ENCODE measurements at places on chromosomes 12 and 14.

DNA sequence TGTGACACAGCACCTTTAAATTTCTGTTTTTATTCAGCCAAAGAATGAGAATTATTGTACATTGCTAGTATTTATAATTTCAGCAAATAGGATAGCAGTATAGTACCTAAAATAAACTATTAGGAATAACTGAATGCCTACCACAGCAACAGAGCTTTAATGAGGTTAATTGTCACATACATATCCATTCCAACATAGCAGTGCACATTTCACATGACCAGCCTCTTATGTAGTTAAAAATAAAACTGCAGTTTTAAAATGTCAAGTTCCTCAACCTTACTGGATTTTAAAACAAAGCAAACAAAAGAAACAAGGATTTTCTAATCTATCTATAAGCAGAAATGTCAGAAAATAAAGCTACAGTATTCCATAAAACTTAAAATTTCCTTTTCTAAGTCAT is 50.6 kb upstream of the TTC7B start:
- DNase-seq, result no peak

GRCh38 chr12:102869571-102869970 is 47.5 kb downstream of the PAH start:
- DNase-seq, result no peak

GRCh38 chr14:73771848-73772638 is 57.9 kb upstream of the PNMA1 start:
- DNase-seq, result no peak

- no peak for DNase-seq
These were observed 148.8 kb upstream of the BMP4 start for GRCh38 chr14:54105406-54105805.

- peak; percentile 98 for DNase-seq
These were observed 147.6 kb downstream of the CHST11 start for GRCh38 chr12:104604070-104604994.

- DNase-seq, result no peak
These were observed 18.8 kb downstream of the BCL11B start for GRCh38 chr14:99252940-99253868.

- no peak for DNase-seq
These were observed 125.4 kb downstream of the SLC38A6 start for GRCh38 chr14:61106271-61106958.

- no peak for DNase-seq
These were observed 4.8 kb upstream of the NINJ2 start for GRCh38 chr12:668090-668481.

- no peak for DNase-seq
These were observed 60.2 kb downstream of the PLXNC1 start for GRCh38 chr12:94208622-94208966.

GRCh38 chr14:57502586-57503254 is 9.1 kb upstream of the CCDC198 start:
- DNase-seq, result no peak

DNA sequence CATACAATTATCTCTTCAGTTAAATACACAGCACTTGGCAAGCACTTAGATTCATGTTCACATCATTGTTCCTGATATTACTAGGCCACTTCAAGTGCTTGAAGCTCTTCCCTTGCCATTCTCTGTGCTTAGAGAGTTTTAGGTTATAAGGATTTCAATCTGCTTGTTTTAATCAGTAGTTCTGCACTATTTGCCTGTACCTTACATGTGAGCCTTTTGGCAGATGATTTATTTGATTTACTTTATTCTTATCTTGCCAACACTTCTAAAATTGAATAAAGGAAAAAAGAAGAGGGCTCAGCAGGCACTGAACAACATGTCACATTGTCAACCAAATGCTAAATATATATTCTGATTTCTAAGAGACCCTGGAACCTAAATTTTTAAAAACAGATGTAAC is 363.8 kb upstream of the USP15 start:
- no peak for DNase-seq

GRCh38 chr12:56029666-56030293 is 8.9 kb downstream of the IKZF4 start:
- DNase-seq, result peak; percentile 66

GRCh38 chr14:73764406-73765280 is 50.5 kb upstream of the PNMA1 start:
- no peak for DNase-seq

GRCh38 chr12:95922231-95922630 is 20.2 kb downstream of the CCDC38 start:
- DNase-seq, result peak; percentile 27

GRCh38 chr12:95298916-95299315 is 81.3 kb downstream of the VEZT start:
- no peak for DNase-seq

GRCh38 chr12:63420206-63420644 is 248.1 kb downstream of the DPY19L2 start:
- peak; percentile 70 for DNase-seq

DNA sequence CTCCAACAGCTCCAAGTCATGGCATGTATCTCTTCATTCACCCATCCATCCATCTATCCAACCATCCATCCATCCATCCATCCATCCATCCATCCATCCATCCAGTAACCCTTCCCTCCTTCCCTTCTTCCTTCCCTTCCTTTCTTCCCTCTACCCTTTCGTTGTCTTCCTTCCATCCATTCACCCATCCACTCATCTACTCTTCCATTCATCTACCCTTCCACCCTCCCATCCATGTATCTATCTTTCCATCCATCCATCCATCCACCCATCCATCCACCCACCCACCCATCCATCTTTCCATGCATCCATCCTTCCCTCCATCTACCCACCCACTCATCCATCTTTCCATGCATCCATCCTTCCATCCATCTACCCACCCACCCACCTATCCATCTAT is 53.2 kb upstream of the FBXO21 start:
- DNase-seq, result no peak

GRCh38 chr12:3032770-3033538 is 44.2 kb upstream of the TSPAN9 start:
- no peak for DNase-seq

GRCh38 chr12:12788675-12789368 is 3.4 kb downstream of the APOLD1 start:
- DNase-seq, result peak; percentile 85

- peak; percentile 85 for DNase-seq
These were observed 98.4 kb downstream of the EFCAB11 start for GRCh38 chr14:89855961-89856656.

DNA sequence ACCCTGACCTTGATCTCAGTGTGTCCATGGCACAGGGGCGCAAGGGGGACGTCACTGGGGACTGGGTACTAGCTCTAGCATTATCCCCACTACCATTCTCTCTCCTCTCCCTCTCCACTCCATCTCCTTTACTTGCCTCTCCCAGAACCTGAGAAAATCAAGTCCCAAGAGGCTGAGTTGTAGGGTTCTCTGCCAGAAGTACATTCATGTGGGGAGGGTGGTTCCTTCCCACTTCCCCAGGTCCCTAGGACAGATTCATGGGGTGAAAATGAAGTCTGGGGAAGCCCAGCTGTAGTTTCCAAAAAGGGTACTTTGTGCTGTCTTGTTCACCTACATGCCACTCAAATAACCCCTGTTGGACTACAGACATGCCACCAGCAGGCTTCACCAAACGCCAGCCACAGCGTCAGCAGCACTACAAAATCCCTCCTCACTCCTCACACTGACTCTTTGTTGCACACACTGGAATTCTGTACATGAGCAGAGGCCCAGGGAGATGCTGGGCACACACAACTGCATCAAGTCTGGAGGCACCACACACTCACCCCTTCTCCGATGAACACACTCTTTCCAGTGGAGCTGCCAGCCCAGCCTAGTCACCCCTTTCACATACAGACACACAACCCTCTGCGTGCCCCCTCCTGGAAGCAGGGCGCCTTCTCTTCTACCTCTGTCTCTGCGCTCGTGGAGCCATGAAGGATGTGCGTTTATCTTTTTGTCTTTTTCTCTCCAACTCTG is 6.9 kb downstream of the RARG start:
- no peak for DNase-seq

GRCh38 chr12:27674989-27675388 is 21.3 kb upstream of the REP15 start:
- DNase-seq, result no peak

- no peak for DNase-seq
These were observed 17.3 kb upstream of the CHGA start for GRCh38 chr14:92905667-92906066.

GRCh38 chr12:131829791-131830334 is 1.7 kb downstream of the MMP17 start:
- DNase-seq, result no peak

GRCh38 chr14:105480807-105481801 is 5.6 kb upstream of the CRIP1 start:
- DNase-seq, result peak; percentile 82

GRCh38 chr14:83208341-83208740 is 1674.7 kb upstream of the SEL1L start:
- no peak for DNase-seq

- DNase-seq, result no peak
These were observed 938 bp downstream of the RALGAPA1 start for GRCh38 chr14:35808076-35808637.

DNA sequence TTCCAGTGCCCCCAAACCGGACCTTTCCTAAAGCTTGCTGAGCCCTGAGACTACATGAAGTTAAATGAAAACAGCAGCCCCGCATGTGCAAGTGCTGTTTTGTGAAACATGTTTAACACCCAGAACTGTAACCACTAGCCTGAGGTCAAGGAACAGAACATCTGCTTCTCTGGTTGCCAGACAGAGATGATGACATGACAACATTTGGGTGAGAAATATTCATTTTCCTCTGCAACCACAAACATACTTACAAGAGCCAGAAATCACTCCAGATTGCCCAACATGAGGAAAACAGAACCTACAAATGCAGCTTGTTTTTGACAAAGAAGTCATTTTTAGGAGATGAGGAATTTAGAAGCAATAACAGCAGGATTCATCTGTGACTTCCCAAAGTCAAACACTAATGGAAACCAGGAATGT is 110.4 kb downstream of the BCAT1 start:
- peak; percentile 75 for DNase-seq

GRCh38 chr12:75921622-75922289 is 109.8 kb downstream of the PHLDA1 start:
- no peak for DNase-seq
